Caki2 (cell line): ENCODE measurements at places on chromosomes 1 and 21. TPM values are rescaled to one million over a fixed set of nuclear protein-coding genes. Genes with fewer than 3 reads are reported as not detected.

Gene LCE2B
- total RNA-seq = not detected in 2 replicates

Gene TM2D1
- 64.7 and 67.1 TPM in 2 replicates for total RNA-seq

DNA sequence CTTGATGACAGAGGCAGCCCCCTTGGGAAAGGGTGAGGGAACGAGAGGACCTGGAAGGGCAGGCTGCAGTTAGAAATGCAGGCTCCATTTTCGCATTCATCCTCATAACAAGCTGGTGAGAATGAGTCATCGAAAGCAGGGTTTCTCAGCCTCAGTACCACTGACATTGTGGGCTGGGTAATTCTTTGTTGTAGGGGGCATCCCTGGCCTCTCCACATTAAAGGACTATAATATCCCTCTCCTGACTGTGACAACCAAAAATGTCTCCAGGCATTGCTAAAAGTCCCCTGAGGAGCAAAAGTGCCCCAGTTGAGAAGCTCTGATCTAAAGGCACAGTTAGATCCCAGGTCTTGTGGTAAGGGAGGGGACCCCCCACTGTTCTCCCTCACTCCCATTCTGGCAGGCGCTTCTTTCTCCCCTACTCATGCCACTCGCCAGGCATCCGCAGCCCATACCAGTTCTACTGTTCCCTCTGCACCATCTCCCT is 20.4 kb downstream of the KCNN3 start:
- no peak for DNase-seq

DNA sequence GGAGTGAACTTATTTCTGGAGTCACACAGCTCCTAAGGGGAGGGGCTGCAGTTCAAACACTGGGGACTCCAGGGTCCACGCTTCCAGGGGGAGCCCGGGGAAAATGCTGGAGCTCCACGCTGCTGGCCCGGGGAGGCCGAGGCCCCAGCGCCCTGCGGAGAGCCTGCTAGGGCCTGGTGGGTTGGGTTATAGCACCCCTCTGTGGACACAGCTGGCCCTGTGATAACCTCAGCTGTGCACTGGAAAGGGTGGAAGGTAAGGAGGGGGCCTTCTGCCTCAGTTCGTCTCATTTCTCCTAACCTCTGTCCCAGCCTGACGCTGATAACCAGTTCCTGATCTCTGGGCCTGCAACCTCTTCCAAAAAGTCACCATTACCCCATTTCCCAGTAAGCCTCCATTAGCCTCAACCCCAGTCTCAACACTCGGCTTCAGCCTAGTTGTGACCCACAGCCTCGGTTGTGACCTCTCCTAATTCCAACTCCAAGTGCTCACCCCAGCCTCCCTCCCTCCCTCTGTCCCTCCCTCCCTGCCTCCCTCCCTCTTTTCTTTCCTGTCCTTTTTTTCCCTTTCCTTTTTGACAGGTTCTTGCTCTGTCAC is 7.1 kb downstream of the NBL1 start:
- DNase-seq = no peak

DNA sequence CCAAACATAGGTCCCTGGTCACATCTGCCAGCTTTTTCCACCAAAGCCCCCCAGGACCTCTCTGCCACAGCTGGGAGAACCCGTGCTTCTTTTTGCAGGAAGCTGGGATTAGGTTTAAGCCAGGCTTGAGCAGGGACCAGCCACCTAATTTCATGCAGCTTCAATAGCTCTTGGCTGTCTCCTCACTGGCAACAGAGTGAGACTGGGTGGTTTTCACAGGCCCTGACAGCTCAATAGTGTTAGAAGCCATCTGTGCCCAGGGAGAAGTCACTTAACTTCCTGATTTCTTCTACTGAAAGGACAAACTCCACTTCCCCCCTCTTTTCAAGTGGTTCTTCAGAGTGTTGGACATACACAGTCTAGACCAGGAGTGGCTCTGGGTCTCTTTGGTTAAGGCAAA is 20.4 kb upstream of the SRSF4 start:
- no peak for DNase-seq
